Bronchial smooth muscle cell (primary cell): ENCODE measurements at places on chromosomes 1 and 21. TPM values are rescaled to one million over a fixed set of nuclear protein-coding genes. Genes with fewer than 3 reads are reported as not detected.

PTGER3 gene
- total RNA-seq, result 0.47 and 2.6 TPM in 2 replicates

ACTA1 gene
- not detected in 2 replicates for total RNA-seq

SLFNL1 gene
- total RNA-seq, result 0.32 and 0.60 TPM in 2 replicates

IL10RB gene
- 42.4 and 62.3 TPM in 2 replicates for total RNA-seq

TAL1 gene
- total RNA-seq, result not detected in 2 replicates

CFHR4 gene
- total RNA-seq, result not detected in 2 replicates

RPE65 gene
- total RNA-seq, result not detected in 2 replicates

TMEM269 gene
- total RNA-seq, result under 0.01 TPM in 1 of 2 replicates, not detected in the other

SPATA21 gene
- total RNA-seq, result not detected in 2 replicates

PACC1 gene
- total RNA-seq, result 5.0 and 6.4 TPM in 2 replicates

CFAP74 gene
- total RNA-seq, result not detected in 2 replicates

HSPB7 gene
- total RNA-seq, result 0.47 and 2.9 TPM in 2 replicates

HSPA13 gene
- total RNA-seq, result 16.7 and 27.9 TPM in 2 replicates

VWA5B1 gene
- not detected in 2 replicates for total RNA-seq

RALGPS2 gene
- 36.7 and 57.4 TPM in 2 replicates for total RNA-seq

PAPPA2 gene
- 0.47 and 2.8 TPM in 2 replicates for total RNA-seq

SLC45A1 gene
- total RNA-seq, result 1.4 and 2.6 TPM in 2 replicates

TSPAN1 gene
- total RNA-seq, result not detected in 2 replicates

CELA2B gene
- not detected in 2 replicates for total RNA-seq

AMPD1 gene
- not detected in 2 replicates for total RNA-seq

FCRL6 gene
- not detected in 2 replicates for total RNA-seq

WLS gene
- total RNA-seq, result 151 and 197 TPM in 2 replicates

GBP5 gene
- 0.16 TPM in 1 of 2 replicates, not detected in the other for total RNA-seq

OR2T35 gene
- total RNA-seq, result not detected in 2 replicates

MFAP2 gene
- total RNA-seq, result 16.1 and 22.1 TPM in 2 replicates

FCRLA gene
- 0.32 and 0.86 TPM in 2 replicates for total RNA-seq

WDR64 gene
- total RNA-seq, result not detected in 2 replicates

VTCN1 gene
- not detected in 2 replicates for total RNA-seq

WNT3A gene
- not detected in 2 replicates for total RNA-seq

CFHR3 gene
- not detected in 2 replicates for total RNA-seq

TDRD5 gene
- total RNA-seq, result not detected in 2 replicates

CEPT1 gene
- total RNA-seq, result 33.2 and 38.5 TPM in 2 replicates

PODN gene
- 51.2 and 60.4 TPM in 2 replicates for total RNA-seq

PLA2G2A gene
- not detected in 2 replicates for total RNA-seq

ESRRG gene
- total RNA-seq, result under 0.01 TPM in 1 of 2 replicates, not detected in the other

AKR7A3 gene
- total RNA-seq, result 0.43 and 0.47 TPM in 2 replicates

MIXL1 gene
- not detected in 2 replicates for total RNA-seq

PGBD2 gene
- total RNA-seq, result 4.4 and 6.4 TPM in 2 replicates

SRRM1 gene
- total RNA-seq, result 16.1 and 24.1 TPM in 2 replicates

ZMYM1 gene
- 7.7 and 11.3 TPM in 2 replicates for total RNA-seq

ZBED6 gene
- 4.4 and 6.3 TPM in 2 replicates for total RNA-seq

AADACL3 gene
- total RNA-seq, result not detected in 2 replicates

NIPAL3 gene
- total RNA-seq, result 34.3 and 42.7 TPM in 2 replicates

CCDC17 gene
- 0.77 and 0.79 TPM in 2 replicates for total RNA-seq

AKT3 gene
- total RNA-seq, result 23.3 and 24.0 TPM in 2 replicates

PSEN2 gene
- total RNA-seq, result 13.5 and 20.6 TPM in 2 replicates

CFAP141 gene
- total RNA-seq, result not detected in 2 replicates

TCHH gene
- total RNA-seq, result 0.16 TPM in 1 of 2 replicates, not detected in the other

PCP4L1 gene
- not detected in 2 replicates for total RNA-seq

CCDC185 gene
- not detected in 2 replicates for total RNA-seq

GOLT1A gene
- not detected in 2 replicates for total RNA-seq
